ENCODE measurements at places on chromosomes 5 and 9.
A peak's percentile ranks its signal among the peaks of the same experiment; 100 is the strongest.

- no peak for DNase-seq
Observed at GRCh38 chr9:114399381-114399780, 11.6 kb upstream of the AKNA start.

DNA sequence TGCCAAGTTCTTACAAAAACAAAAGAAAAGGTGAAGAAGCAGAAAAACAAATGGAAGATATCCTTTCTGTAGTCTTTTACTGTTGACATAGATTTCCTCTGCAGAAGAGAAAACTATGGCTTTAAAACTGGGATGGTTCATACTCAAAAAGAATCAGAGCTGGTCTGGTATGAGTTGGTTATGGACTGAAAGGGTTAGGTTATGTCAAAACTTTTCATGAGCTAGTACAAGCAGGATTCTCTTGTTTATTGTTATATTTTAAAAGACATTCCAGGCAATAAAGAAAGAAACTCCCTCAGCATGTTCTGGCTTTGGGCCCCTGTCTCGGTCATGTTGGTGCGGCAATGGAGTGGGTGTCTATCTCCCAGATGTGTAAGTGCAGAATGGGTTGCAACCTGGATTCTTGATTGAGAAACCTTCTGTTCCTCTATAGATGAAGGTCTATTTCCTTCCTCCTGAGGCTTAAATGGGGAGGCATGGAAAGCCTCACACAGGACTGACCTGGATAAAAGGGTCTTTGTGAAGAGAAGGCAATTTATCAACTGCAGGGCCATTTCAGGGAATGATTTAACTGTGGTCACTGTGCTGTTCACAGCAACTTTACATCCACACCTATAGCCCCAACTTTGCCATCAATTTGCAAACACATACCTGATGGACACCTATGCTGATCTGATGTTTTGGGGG is 209.6 kb upstream of the TNC start:
- no peak for DNase-seq

DNA sequence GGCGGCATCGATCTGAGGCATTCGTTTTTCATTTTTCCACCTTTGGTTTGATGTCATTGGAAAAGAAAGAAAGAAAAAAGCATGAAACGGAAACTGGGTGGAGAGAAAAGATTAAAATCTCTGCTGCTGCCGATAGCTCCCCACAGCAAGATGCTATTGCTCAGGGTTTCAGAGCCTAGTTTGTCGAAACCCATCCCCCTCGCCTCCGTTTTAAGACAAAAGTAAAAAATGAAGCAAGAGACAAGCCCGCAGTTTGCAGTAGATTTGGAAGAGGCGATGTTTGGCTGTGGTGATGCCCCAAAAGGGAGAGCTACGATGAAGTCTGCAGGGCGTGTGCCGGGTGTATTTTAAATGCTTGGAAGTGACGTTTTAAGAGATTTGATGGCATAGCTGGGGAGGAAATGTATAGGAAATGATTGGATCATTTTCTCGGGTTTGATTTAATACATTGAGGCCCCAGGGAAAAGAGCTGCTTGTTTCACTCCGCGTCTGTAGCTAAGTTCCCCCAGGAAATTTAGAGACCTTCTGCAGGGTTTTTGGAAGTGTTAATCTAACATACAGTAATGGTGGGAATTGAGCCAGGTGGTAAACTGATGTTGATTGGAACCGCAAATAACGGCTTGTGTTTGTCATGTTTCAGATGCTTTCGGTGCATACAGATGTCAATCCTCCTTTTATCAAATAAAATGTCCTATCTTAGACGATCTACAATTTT is 909 bp downstream of the NDFIP1 start:
- DNase-seq = no peak

- DNase-seq = peak; percentile 52
Observed at GRCh38 chr5:168268949-168269936, 22.2 kb upstream of the WWC1 start.

- no peak for DNase-seq
Observed at GRCh38 chr5:59565551-59565950, 328.0 kb downstream of the PDE4D start.

DNA sequence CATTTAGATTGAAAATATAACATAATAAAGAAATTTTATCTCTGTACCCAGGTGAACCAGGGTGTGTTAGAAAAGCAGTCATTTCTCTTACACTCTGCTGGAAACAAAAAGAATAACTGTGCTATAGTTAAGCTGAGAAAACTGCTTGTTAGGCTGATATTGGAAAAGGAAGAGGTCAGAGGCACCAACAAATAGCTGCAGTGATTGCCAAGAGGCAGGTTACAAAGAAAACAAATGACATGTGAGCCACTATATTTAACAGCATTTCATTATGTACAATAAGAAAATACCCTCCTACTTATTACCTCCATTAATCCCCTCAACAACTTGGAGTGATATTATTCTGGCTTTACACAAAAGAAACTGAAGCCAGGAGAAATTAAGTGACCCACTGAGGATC is 607.9 kb upstream of the TLE4 start:
- no peak for DNase-seq

Data from Panc1 (cell line).